Epithelial cell of proximal tubule (primary cell): ENCODE measurements at places on chromosomes 11 and 22. TPM values are rescaled to one million over a fixed set of nuclear protein-coding genes. Genes with fewer than 3 reads are reported as not detected.

Gene PYGM
- total RNA-seq, result not detected in 2 replicates

Gene TMEM123
- total RNA-seq, result 137 and 165 TPM in 2 replicates

Gene CDC45
- 31.2 and 75.2 TPM in 2 replicates for total RNA-seq

Gene ZC3H12C
- total RNA-seq, result 5.0 and 5.8 TPM in 2 replicates

Gene CARD16
- not detected in 2 replicates for total RNA-seq

Gene NLRP10
- not detected in 2 replicates for total RNA-seq

Gene AMBRA1
- 15.3 and 21.0 TPM in 2 replicates for total RNA-seq

Gene POU2AF1
- total RNA-seq, result not detected in 2 replicates

Gene UPB1
- not detected in 2 replicates for total RNA-seq

Gene FAT3
- total RNA-seq, result 0.80 and 1.2 TPM in 2 replicates

Gene FXYD6
- total RNA-seq, result 23.9 and 71.2 TPM in 2 replicates

Gene ART5
- total RNA-seq, result 0.51 and 1.6 TPM in 2 replicates

Gene TMPRSS4
- 13.3 and 26.6 TPM in 2 replicates for total RNA-seq

Gene ISX
- total RNA-seq, result not detected in 2 replicates

Gene PLEKHA7
- total RNA-seq, result 21.3 and 37.5 TPM in 2 replicates

Gene PLAAT2
- total RNA-seq, result 0.29 TPM in 1 of 2 replicates, not detected in the other

Gene KIRREL3
- total RNA-seq, result 3.8 and 5.1 TPM in 2 replicates

Gene NXPE2
- not detected in 2 replicates for total RNA-seq

Gene CHST1
- 0.65 and 1.5 TPM in 2 replicates for total RNA-seq

Gene WBP2NL
- 0.17 TPM in 1 of 2 replicates, not detected in the other for total RNA-seq

Gene C1QTNF5
- 0.87 and 1.8 TPM in 2 replicates for total RNA-seq

Gene SAA4
- total RNA-seq, result 0.22 and 2.8 TPM in 2 replicates

Gene GATD1
- total RNA-seq, result 32.6 and 68.8 TPM in 2 replicates

Gene TMPRSS6
- not detected in 2 replicates for total RNA-seq

Gene PIM3
- total RNA-seq, result 37.5 and 49.3 TPM in 2 replicates

Gene KCNJ5
- total RNA-seq, result 0.22 and 0.23 TPM in 2 replicates

Gene PNPLA5
- not detected in 2 replicates for total RNA-seq

Gene OR2AT4
- not detected in 2 replicates for total RNA-seq

Gene SCO2
- total RNA-seq, result 1.4 TPM in 1 of 2 replicates, not detected in the other

Gene LYVE1
- 0.35 TPM in 1 of 2 replicates, not detected in the other for total RNA-seq

Gene OAF
- total RNA-seq, result 36.2 and 39.4 TPM in 2 replicates

Gene HSCB
- total RNA-seq, result 19.7 and 28.3 TPM in 2 replicates

Gene OR52I1
- total RNA-seq, result not detected in 2 replicates

Gene POTEH
- not detected in 2 replicates for total RNA-seq

Gene TSSK2
- not detected in 2 replicates for total RNA-seq

Gene SLC22A8
- not detected in 2 replicates for total RNA-seq

Gene TSGA10IP
- total RNA-seq, result not detected in 2 replicates

Gene RAB36
- 3.4 and 3.5 TPM in 2 replicates for total RNA-seq

Gene SMTNL1
- not detected in 2 replicates for total RNA-seq

Gene OR5B17
- not detected in 2 replicates for total RNA-seq

Gene SEPTIN5
- 3.7 and 3.9 TPM in 2 replicates for total RNA-seq

Gene LINC01488
- not detected in 2 replicates for total RNA-seq

Gene EXPH5
- 6.8 and 7.8 TPM in 2 replicates for total RNA-seq

Gene ALX4
- total RNA-seq, result not detected in 2 replicates

Gene UCP3
- 0.06 and 0.22 TPM in 2 replicates for total RNA-seq

Gene MYO7A
- 0.23 and 0.29 TPM in 2 replicates for total RNA-seq

Gene AHNAK
- 198 and 296 TPM in 2 replicates for total RNA-seq

Gene OR6A2
- 0.07 TPM in 1 of 2 replicates, not detected in the other for total RNA-seq

Gene PHOX2A
- not detected in 2 replicates for total RNA-seq

Gene DLG2
- total RNA-seq, result 0.17 and 0.58 TPM in 2 replicates

Gene MAPK12
- total RNA-seq, result 33.9 and 56.0 TPM in 2 replicates

Gene CHCHD10
- total RNA-seq, result 5.7 and 37.1 TPM in 2 replicates

Gene DGCR6
- total RNA-seq, result 1.1 and 2.8 TPM in 2 replicates
